ENCODE measurements at places on chromosomes 16 and 17.

- DNase-seq = no peak
Measured at GRCh38 chr16:54952195-54952594, 21.5 kb downstream of the IRX5 start.

GRCh38 chr17:42270170-42270535, 6.0 kb downstream of the STAT5B start:
- DNase-seq = peak; percentile 65

GRCh38 chr16:56041556-56042140, 149.6 kb upstream of the GNAO1 start:
- DNase-seq = no peak

DNA sequence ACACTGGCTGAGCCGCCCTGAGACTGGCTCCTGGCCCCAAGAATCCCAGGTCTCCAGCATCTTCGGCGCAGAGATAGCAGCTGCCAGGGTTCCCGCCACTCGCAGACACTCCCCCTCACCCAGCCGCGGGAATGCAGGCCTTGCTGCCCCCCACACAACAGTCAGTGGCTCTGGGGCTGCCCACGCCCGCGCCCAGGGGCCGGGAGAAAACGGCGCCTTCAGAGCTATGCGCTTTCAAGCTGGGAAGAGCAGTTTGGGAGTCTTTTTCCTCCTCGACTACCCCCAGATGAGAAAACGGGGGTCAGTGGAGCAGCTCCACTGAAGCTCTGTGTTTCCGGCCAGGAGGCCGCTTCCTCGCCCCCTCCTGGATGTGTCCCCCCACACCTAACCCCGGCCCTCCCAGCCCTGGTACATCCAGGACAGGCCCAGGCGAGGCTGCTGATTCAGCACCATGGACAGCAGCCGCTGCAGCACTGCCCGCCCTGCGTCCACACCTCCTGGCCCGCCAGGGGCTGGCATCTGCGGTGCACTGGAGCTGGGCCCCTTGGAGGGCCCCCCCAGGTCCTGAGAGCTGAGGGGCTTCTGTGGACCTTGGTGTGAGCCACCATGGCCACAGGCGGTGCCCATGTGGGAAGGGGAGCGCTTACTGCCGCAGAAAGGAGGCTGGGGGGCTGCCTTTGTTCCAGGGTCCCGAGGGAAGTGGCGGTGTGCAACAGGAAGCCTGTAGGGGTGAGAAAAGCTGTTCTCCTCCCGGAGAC, 35.7 kb downstream of the CACNA1H start:
- peak; percentile 29 for DNase-seq

DNA sequence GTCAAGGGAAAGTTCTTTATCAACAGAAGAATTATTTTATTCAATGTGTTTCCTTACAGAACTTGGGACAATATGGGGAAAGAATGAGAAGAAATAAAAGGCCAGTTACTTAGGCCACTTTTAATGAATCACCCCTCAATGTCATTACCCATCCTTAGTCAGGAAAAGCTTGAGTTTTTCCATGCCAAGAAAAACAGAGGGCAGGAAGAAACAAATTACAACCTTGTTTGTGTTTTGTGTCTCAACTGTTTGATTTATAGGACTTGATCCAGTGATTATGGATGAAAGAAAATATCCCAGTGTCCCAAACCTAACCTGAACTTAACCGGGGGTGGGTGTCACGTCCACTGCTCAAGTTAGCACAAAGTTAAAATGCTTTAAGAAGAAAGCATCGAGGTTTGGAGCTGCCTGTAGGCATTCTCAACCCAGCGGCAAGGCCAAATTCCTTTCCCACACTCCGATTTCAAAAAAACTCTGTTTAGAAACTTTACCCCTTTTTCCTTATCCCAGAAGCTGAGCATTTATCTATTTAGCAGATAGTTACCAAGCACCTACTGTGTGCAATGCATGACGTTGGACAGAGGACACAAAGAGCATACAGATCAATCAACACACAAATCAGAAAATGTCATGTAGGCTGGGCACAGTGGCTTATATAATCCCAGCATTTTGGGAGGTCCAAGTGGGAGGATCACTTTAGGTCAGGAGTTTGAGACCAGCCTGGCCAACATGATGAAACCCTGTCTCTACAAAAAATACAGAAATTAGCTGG, 14.0 kb upstream of the CYB5B start:
- DNase-seq = peak; percentile 65
